ENCODE measurements at places on chromosomes 11 and 22. TPM values are rescaled to one million over a fixed set of nuclear protein-coding genes. Genes with fewer than 3 reads are reported as not detected.

The GTSE1 gene
- polyA plus RNA-seq: not detected

The RASGRP2 gene
- 0.36 TPM for polyA plus RNA-seq

The DENND6B gene
- 2.6 TPM for polyA plus RNA-seq

The KCNC1 gene
- 201 TPM for polyA plus RNA-seq

The MYO7A gene
- polyA plus RNA-seq: not detected

All from Purkinje cell (primary cell).